Vagina (tissue), 2 donors: ENCODE measurements at places on chromosomes 16 and 17. TPM values are rescaled to one million over a fixed set of nuclear protein-coding genes. Genes with fewer than 3 reads are reported as not detected.
A peak's percentile ranks its signal among the peaks of the same experiment; 100 is the strongest.

TACO1 gene
- 20.9 TPM for total RNA-seq

SBK1 gene
- 0.25 TPM for total RNA-seq

DNA sequence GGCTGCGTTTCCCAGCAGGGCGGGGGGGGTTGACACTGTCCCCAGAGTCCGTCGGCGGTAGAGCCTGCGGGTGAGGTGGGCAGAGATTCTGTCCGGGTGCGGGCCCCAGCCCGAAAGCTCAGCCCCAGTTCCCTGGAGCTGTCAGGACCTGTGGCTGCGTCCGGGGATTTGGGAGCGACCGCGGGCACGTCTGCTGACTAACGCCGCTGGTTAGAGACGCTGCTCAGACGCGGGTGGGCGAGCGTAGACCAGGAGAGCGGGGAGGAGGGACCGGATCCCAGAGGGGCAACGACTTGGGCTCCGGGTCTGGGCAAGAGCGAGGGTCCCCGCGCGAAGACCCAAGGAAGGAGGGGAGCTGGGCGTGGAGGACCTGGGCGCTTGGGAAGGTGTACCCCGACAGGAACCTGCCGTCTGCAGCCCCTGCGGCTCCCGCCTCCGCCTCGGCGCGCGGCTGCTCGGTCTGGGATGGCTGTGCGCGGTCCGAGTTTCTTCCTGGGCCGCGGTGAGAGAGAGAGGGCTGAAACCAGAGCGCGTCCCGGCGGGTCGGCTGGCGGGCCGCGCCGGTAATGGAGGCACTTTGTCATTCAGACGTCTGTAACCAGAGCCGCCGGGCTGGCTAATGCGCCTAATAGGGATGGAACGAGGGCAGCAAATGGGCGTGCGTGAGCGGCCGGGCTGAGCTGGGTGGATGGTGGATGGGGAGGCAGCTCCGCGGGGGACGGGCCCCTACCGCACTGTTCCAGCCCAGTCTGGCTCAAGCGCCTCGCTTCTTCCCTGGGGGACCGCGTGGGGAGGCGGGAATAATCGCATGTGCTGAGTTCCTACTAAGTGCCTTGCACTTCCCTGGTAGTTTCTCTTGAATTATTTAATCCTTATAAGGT lies 2.3 kb downstream of the NGFR start:
- DNase-seq, result no peak

GRCh38 chr16:3690980-3691720 lies 26.2 kb downstream of the TRAP1 start:
- DNase-seq, result no peak

DNA sequence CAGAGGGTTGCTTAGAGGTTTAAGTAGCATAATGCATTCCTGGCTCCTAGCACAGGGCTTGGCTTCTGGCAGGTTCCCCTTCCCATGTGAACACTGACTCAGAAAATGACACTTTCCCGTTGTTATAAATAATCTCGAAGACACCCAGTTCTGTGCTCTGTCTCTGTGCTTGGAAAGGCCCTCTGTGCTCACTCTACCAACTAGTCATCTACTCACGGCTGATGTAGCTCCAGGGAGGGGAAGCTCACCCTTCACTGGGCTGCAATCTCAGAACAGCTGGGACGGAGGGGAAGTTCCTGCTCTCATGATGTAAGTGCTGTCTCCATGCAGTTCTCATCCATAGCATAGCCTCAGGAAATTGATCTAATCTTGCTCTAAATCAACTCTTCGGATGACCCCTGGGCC lies 230.5 kb upstream of the ASIC2 start:
- DNase-seq, result peak; percentile 92

GRCh38 chr17:44187131-44187899 lies 543 bp downstream of the TMUB2 start:
- no peak for DNase-seq

GRCh38 chr17:28474111-28474531 lies 677 bp downstream of the SLC13A2 start:
- DNase-seq, result no peak

DNA sequence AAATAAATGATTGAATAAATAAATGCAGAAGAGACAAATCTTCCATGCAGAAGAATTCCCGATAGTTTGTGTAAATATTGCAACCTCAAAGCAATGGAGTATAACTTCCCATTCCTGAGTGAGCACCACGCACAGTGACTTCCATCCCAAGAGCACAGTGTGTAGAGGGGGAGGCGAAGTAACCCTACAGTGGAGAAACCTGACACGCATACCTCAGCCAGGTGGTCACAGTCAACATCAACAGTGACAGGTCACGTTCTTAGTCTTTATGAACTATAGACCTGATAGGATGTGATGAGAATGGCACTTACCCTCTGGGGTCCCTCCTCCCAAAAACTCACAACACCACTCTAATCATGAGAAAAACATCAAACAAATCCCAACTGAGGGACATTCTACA lies 111.6 kb downstream of the DYNLRB2 start:
- DNase-seq, result no peak

DNA sequence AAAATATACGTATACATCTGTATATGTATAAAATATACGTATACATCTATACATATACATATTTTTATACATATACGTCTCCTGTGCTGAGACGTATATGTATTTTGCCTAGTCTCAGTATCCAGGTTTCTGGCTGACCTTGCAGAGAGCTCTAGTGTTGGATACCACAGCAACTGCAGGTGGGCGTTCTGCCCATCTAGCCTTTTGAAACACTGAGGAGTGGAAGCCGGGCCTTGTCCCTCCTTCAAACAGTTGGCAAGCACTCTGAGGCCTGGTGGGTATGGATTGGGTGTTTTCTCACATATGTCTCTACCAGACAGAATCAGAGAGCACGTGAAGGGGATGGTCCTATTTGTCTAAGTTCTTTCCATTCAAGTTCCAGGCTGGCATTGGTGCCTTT lies 39.4 kb upstream of the MRC2 start:
- DNase-seq, result no peak

DNA sequence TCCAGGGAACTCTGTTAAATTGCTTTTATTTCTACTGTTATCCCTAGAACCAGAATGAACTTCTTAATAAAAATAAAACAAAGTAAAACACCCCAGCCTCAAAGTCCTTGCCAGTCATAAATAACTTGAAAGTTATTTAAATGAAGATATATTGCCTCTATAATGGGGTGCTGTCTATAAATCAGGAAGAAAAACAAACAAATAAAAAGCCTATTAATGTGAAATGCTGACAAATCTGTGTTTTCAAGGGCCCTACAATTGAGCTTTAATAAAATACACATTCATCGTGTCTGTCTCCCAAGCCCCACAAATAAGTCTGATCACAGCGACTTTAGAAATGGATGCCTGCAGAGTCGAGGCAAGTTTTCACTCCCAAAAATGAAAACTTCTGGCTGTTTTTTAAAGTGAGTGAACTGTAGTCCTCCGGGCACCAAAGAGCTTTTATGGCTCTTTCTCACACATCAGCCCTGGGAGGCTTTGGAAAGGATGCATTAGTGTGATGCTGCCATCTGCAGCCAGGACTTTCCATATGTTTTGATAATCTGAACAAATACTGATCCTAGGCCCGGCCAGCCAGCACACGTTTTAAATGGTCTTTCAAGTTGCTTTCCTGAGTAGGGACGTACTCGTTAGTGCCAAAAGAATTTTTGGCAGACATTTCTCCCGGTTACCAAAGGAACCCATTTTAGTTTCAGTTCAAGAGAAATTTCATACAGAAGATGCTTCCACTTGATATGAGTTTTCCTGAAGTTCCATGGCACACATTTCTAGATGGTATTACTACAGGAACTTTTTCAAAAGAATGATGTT lies 16.3 kb downstream of the NACA2 start:
- DNase-seq, result no peak

DNA sequence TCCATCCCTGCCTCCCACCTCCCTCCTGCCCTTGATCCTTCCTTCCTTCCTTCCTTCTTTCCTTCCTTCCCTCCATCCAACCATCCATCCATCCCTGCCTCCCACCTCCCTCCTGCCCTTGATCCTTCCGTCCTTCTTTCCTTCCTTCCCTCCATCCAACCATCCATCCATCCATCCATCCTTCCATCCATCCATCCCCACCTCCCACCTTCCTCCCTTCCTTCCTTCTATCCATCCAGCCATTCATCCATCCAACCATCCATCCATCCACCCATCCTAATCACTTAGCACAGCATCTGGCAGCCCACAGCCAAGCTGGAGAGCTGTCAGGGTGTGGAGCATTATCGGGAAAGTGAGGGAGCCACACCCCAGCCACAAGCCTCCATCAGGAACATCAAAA lies 54.5 kb downstream of the TK2 start:
- no peak for DNase-seq

DNA sequence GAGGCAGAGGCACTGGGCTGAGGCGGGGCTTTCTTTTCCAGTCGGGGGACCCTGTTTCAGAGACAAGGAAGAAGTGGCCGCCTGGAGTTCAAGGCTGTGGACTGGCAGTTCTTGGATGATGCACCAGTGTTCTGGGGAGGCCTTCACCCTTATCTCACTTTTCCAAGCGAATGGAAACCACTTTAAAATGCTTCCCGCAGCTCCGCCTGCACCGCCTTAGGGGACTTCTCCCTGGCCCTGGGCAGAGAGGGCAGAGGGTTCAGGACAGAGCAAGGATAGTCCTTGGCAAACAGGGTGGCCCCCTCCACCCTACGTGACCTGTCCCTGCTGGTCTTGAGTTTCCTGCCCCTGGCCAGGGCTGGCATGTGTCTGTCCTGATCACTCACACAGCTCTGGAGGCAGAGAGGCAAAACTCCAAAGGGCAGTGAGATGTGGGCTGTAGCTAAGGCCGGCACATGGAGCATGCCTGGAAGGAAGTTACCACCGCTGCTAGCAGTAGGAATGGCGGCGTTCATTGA lies 20.6 kb downstream of the RTN4RL1 start:
- no peak for DNase-seq

GRCh38 chr16:1961651-1962067 lies 2.3 kb downstream of the NDUFB10 start:
- no peak for DNase-seq

DNA sequence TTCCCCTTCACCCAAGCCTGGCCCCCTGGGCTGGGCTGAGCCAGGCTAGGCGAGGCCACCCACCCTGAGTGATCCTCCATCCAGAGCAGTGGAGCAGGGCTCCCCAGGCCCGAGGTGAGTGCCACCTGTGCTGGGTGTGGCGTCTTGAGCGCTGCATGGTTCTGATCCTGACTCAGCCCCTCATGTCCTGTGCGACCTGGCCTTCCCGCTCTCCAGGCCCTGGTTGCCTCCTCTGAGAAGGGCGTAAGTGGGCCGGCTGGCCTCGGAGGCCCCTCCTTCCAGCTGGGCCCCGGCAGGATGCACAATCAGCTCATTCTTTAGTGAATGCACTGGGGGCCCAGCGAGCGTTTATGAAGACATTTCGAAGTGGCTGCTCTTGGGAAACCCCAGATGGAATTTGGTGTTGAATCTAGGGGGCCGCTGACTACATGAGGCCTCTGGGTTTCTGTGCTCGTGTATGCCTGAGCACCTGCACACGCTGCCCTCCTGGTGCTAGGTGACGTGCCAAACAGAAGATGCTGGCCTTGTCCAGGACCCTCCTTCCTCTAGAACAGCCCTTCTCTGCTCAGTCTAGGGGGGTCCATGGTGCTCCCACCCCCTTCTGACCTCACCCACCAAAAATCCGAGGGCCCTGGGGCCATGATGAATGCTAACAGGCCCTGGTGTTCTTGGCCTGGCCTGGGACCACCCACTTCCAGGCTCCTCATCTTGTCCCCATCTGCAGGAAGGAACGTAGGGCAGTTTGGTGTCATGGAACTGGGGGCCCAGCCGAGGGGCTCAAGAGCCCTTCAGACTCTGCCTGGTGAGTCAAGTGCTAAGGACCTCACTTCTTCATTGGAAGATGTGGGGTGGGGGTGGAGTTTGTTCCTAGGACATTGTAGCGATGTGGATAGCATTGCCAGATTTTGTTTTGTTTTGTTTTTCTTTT lies 3.6 kb upstream of the TMEM92 start:
- no peak for DNase-seq
